ENCODE measurements at places on chromosomes 1 and 21.

DNA sequence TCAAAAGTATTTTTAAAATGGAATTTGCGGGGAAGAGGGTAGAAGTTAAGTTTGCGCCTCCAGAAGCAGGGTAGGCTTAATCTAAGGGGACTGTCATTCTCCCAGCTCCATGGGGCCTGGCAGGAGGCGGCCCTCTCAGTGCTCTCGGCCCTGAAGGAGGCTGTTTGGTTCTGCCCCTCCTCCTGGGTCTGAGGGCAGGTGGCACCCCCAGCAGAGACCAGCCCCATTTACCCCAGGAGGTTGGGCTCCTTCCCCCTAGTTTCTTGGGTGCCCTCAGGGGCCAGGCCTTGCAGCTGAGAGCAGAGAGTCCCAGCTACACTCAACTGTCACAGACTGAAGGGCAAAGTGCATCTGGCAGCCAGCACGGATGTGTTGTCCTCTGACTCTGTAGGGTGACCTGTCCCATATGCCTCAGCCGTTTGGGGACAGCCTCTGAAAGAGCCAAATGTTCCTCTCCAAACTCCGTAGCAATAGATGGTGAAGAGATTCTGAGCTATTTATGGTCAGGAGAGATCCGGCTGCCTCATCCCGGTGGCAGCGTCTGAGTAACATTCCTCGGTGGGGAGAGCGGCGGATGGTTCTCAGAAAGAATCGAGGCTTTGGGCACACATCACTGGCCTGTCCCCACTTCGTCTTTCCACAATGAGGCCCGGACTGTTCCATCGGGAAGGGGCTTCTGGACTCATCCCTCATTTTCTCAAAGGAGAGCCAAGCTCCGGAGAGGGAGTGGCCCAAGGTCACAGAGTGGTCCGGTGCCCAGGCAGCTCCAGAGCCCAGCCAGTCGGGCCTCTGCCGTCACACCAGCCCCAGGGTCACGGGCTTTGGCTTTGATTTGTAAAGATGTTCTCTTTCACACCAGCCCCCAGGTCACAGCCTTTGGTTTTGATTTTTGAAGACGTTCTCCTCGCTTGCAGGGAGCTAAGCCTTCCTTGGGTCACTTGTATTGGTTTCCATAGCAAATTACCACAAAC lies 424.2 kb upstream of the VAMP3 start:
- no peak for DNase-seq

DNA sequence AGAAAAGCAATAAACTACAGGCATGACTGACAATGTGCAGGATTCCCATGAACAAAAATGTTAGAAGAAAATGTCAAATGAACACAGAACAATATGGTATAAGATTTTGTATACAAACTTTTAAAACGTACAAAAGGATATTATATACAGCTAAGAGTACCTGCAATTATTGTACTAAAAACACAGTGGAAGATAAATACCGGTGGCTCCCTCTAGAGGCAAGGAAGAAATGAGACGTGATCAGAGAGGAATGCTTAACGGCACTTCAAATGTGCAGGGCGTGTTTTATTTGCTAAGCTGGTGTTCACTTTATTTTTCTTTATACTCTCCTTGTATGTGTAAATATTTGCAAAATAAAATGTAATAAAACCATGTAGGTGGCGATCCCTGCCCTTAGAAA lies 191.8 kb upstream of the SAMSN1 start:
- no peak for DNase-seq

DNA sequence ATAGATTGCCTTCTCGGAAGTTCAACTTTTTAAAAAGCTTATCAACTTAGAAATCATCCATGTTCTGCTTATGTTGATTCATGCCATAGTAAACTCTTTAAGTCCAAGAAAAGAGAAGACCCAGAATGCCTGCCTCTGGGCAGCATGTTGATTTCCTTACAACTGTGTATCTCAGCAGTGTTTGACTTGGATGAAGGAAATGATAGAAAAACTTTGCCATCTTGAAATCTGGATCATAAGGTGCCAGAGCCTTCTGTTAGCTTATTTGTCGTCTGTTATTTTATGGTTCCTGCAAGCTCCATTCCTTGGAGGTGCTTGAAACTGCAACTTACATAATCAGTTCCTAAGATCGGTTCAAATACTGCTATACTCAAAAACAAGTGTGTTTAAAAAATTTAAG lies 124.5 kb downstream of the ATP5PO start:
- no peak for DNase-seq

DNA sequence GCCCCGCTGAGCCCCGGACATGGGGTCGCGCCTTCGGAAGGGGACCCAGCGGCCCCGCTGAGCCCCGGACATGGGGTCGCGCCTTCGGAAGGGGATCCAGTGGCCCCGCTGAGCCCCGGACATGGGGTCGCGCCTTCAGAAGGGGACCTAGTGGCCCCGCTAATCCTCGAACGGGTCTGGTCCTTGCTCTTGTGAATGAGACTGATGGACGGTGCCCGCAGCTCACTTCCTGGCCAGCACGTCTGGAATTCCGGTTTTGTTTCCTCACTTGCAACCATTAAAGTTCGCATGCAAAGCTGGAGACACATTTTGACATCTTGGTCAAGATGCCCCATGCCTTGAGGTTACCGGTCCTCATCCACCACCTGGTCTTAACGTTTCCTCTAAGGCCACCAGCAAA lies 5.6 kb downstream of the WRAP73 start:
- DNase-seq = no peak

DNA sequence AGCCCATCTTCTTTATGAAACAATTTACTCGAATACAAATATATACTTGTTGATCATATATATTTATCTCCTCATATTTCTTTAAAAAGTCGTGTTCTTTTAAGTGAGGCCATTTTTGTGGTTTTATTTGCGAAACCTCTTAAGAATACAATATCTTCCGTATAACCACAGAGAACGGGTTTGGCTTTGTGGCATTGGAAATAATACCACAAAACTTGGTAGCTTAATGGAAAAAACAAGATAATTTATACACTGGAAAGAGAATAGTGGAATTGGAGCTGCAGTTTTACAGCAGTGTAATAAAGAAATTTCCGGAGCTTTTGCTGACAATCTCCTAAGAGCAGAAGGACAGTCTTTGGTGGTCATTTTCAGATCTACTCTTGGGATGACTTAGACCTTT lies 29.4 kb downstream of the PTGFR start:
- DNase-seq = no peak

DNA sequence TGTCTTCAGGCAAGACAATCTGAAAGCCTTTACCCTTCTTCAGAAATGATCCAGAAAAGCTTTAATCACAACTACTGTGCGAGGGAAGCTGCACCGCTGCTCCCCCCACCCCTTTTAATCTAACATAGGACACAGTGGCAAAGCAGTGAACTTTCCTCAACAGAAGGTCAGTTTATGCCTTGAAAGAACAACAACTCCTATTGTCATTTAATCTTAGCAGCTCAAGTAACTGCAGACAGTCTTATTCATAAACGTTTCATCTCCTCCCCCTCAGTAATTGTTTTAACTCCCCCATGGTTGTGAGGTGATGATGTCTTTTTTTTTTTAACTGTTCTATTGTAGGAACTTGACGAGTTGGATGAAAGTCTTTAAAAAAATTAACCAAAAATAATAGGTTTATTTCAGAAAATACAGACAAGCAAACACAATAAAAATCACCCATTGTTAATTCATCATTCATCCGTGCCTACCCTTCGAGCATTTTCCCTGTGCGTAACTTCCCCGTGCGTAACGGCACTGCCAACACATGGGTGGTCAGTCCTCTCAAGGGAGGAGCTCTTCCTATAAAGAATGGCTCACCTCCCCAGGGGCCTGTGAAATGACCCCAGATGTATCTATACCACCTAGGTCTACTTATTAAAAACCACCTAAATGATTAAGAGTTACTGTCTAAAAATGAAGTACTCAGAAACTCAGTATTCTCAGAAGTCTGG lies 3.3 kb upstream of the ADAR start:
- DNase-seq = no peak

DNA sequence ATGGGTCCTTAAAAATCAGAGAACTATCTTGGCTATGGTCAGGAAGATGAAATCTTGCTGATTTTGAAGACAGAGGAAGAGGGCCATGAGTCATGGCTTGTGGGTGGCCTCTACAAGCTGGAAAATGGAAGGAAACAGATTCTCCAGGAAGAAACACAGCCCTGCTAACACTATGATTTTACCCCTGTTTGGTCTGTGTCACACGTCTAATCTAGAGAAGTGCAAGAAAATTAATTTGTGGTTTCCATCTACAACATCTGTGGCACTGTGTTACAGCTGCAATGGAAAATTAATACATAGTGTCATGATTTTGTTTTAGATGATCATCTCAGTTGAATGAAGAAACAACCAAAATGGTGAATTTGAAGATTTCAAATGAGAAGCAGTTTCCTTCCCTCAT lies 288.7 kb upstream of the NRIP1 start:
- no peak for DNase-seq

DNA sequence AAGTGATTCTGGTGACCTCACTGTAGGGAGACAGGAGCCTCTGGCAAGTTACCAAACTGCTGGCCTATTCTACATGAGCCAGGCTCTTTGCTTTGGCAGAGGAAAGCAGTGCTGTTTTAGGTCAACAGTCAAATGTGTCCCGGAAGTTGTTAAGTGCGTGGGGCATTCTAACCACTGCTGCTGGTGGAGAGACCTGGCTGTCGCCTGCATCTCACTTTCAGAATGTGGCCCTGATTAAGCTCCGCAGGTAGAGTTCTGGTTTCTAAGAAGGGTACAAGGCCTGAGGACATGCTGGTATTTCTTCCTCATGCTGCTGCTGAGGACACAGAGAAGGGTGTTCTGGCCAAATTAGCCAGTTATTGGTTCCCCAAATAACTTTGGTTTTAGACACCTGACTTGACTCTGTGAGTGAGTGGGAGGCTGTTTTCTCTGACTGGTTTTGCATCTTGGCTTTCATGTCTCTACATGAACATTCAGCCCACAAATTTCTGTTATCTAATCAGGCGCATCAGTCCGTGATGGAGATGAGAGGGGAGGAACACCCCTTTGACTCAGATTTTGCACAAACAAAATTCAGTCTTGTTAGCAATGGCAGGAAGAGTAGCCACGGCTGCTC lies 120.8 kb downstream of the LMO4 start:
- no peak for DNase-seq

GRCh38 chr21:38796424-38796823 lies 9.3 kb upstream of the ETS2 start:
- DNase-seq = no peak

DNA sequence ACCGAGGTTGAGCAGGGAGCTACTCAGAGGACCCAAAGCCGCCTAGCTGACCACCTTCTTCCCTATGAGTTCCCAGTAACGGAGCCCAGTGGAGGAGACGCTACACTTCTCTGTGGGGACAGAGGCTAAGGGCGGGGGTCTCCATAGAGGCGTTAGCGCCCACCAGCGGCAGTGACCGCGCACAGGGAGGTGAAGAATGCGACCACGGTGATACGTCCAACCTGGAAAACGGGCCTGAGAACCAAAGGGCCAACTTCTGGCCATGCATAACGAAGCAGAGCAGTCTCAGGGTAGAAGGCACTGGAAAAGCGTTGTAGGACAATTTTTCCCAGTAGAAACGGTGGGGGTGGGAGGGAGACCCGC lies 400 bp upstream of the COG2 start:
- DNase-seq = no peak

DNA sequence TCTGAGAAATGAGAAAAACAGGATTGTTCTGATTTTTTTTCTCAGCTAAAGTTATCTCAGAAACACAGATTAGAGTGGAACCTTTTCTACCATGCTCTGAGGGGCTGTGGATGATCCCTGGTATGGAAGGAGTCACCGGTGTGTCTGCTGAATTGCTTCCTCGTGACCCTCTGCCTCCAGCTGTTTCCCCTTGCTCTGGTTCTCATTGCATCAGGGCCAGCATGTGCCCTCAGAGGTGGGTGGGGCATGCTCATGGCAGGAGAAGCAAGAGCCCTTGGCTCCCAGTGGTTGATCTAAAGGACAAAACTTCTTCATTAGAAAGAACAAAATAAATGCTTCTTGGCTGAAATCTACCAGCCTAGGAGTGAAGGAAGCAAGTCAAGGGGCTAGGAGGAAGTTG lies 183.2 kb upstream of the HMCN1 start:
- DNase-seq = no peak

DNA sequence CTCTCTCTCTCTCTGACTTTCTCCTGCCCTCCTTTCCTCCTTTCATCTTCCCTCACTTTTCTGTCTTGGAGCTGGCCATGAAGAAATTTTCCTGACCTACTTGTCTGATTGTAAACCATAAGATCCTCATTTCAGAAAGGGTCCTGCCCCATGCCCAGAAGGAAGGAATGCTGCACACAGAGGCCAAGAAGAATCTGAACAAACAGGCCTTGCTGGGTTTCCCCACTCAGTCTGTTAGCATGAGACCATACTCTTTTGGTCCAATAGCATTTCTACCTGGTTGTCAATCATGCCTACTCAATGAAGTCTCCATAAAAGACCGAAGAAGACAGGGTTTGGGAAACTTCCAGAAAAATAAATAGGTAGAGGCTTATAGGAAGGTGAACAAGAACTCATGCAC lies 128.7 kb downstream of the MAB21L3 start:
- no peak for DNase-seq

DNA sequence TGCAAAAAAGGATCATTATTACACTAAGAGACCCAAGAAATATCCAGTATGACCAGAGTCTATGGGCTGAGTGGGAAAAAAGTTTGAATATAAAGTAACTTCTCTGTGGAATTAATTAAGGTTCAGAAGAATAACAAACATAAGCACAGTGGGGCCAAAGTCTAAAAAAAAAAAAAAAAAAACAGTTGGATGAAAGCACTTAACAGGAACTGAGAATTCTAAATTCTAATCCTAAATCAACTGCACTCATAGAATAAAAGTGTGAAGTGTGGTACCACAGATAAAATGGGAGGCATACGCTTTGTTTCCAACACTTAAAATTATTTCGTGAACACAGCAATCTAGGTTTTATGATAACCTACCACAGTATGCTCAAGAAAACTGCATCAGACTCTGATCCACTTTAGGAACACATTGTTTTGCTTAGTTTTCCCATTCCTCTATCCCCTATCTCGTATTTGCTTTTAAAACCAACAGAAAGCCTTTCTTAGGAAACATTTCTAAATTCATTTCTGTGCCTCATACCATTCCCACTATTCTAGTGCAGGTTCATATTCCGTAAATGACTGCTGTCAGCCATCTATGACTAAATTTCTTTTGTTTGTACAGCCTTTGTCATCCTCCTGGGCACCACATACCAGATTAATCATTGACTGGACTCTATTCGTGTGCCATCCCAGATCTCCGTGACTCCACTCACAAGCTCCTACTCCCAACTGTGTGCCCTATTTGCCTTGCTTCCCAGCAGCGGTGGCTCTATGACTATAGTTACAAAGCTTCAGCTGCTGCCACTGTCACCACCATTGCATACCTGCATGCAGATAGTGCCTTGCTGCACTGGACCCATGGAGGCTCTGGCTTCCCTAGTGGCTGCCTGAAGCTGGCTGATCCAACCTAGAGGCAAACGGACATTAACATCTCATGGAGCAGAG lies 24.9 kb downstream of the CHML start:
- no peak for DNase-seq

- no peak for DNase-seq
Measured at GRCh38 chr1:64508629-64509028, 38.7 kb downstream of the CACHD1 start.

DNA sequence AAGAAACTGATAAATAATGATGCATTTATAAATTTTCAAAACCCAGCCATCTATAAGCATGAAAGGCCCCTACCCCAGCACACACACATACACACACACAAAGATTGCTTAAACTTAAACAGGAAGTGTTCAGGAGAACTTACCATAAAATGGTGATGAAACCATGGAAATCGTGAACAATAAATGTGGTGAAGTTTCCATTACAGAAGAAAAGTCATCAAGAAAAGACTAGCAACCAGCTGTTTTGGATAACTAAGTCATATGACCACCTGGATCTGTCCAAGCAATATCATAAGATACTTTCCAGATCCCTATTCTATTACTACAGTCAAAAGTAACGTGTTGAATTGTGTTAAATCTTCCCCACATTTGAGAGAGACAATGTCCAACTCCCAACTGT lies 24.1 kb downstream of the RGS5 start:
- DNase-seq = no peak
